AG20443 (cell line): ENCODE measurements at places on chromosomes 16 and 17.
A peak's percentile ranks its signal among the peaks of the same experiment; 100 is the strongest.

- no peak for DNase-seq
Measured at GRCh38 chr16:50419116-50419515, 50.3 kb upstream of the BRD7 start.

DNA sequence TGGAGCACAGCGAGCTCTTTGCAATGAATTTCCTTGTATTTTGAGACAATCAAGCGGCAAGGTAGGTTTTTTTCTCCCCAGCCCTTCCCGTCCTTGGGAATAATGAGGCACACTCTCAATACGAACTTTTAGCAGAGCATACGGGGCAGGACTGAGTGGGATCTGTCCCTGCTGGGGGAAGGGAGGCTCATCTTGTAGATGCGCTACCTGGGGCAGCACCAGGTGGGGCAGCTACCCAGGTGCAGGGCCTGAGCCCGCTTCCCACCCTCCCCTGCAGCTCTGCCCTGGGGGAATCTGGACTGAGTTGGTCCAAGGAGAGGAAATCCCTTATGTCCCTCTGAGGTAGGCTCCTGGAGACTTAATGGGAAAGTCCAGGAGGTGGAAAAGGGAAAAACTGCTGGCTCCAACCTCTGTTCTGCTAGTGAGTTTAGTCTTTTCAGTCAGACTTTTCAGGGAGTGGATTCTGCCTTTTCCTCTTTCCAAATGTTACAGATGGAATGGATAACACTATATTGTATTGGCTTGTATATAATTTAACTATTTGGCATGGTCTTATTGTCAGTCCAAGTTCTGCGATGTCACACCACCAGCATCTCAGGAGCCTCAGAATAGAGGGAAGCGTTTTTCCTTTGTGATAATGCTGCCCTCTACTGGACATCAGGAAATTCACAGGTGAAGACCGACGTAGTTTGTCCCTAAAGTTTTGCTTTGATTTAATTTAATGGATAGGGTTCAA lies 9.6 kb upstream of the CES1 start:
- DNase-seq, result peak; percentile 71

- peak; percentile 45 for DNase-seq
Measured at GRCh38 chr17:49469831-49470810, 25.0 kb upstream of the NGFR start.

- no peak for DNase-seq
Measured at GRCh38 chr16:3188675-3188924, 596 bp downstream of the OR1F1 start.

DNA sequence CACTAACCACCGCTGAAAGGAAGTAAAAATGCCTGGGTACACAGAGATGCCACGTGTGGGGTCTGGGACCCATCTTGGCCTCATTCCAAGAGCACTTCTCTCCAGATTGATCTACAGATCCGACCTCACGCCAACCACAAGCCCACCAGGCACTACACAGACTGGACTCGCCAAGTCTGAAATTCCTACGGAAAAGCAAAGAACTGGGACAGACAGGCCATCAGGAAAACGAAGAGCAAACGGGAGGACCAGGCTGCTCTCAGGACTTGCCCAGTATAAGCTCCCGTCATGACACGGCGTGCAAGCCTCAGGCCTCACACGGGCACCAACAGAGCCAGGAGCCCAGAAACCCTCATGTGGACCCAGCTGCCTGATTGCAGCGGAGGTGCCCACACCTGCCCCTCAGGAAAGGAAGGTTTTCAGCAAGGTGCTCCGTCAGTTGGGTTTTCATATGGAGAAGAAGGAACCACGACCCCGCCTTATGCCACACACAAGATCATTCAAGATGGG lies 20.1 kb upstream of the C16orf95 start:
- DNase-seq, result no peak

DNA sequence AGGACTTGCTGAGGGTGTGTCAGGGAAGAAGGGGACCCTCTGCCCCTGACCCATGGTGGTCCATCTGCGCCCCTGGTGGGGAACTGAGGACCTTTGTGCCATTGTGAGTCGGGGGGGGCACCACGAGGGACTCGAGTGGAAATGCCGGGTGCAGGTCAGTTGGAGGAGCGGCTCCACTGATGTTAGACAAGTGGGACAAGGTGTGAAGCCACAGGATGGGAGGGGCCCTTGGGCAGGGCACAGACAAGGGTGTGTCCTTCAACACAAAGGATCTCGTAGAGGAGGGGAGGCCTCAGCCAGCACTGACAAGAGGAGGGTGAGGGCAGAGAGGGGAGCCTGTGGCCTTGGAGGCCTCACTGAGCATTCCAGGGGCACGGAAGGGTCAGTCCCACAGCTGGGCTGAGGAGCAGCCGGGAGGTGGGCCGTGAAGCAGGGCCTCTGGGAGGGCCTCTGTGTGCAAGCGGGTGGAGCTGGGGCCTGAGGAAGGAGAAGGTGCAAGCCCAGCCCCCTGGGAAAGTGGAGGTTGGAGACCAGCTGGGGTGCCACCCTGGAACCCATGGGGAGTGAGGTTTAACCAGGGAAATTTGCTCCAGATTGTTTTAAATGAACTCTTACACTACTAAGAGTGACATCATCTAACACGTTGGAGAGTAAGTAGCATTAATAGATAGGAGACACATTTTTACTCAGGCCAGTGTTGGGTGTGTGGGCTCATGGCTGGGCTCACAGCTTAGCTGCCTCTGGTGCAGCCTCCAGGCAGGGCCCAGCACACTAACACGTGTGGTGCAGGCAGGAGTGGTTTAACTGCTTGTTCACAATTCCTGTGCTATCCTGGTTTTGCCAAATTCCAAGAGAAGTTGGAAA lies 27.9 kb downstream of the NARF start:
- no peak for DNase-seq

- DNase-seq, result no peak
Measured at GRCh38 chr17:17309356-17309755, 6.2 kb downstream of the NT5M start.

DNA sequence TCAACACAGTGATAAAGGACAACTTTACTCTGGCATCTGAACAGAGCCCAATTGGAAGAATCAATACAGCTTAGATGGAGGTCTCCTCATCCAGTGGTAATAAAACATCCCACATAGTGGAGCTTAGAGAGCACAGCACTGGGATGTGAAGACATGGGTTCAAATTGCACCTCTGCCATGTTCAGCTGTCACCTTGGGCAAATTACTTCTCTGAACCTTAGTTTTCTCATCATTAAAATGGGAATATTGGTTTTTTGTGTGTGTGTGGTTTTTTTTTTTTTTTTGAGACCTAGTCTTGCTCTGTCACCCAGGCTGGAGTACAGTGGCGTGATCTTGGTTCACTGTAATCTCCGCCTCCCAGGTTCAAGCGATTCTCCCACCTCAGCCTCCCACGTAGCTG lies 13.6 kb upstream of the KRT10 start:
- DNase-seq, result no peak

DNA sequence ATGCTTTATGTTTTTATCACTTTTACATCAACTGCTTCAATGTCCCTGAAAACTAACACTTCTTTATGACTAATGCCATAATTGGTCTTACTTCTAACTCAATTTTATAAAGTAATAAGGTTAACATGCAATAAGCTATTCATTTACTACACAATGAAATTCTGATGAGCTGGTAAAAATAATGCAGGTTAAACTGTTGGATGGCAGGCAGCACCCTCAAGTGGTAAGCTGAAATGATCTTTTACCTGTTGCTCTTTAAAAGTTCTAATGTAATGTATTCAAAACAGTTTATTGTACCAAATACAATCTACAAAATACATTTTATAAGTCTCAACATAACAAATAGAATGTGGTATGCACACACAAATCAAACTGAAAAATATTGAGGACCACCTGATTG lies 1280.3 kb downstream of the CDH8 start:
- no peak for DNase-seq

- peak; percentile 5 for DNase-seq
Measured at GRCh38 chr17:29177541-29177870, 2.7 kb downstream of the MYO18A start.

GRCh38 chr16:53297477-53297876 lies 136.8 kb upstream of the RBL2 start:
- DNase-seq, result no peak

DNA sequence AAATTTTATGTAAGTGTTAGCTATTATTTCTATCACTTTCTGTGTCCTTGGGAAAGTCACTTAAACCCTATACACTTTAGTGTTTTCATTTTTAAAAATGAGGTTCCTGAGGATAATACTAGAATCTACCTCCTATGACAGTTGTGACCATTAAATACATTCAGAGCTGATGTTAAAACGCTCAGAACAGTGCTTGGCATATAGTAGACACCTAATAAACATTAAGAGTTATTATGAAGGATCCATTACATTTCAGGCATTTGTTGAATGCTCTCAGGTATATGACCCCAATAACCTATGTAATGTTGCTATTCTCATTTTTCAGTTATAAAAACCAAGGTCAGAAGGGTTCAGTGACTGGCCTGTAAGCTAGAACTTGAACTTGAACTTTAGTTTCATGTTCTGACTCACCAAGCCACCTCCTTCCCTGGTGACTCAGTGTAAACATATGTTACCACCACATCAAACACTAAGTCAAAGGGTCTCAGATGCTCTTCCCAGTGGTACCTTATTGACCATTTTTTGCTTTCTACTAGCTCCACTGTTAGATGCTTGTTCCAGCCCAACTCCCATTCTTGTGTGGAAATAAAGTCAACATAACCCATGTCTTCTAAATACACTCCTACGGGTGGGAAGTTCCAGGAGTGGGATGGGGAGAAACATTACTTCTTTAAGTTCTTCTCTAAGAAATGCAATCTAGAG lies 47.6 kb downstream of the HSD17B2 start:
- no peak for DNase-seq

GRCh38 chr17:43992641-43993040 lies 11.8 kb upstream of the NAGS start:
- DNase-seq, result no peak

GRCh38 chr17:38463451-38463858 lies 35.2 kb downstream of the ARHGAP23 start:
- DNase-seq, result no peak

- DNase-seq, result peak; percentile 52
Measured at GRCh38 chr17:82458885-82459424, 414 bp downstream of the NARF start.

- DNase-seq, result peak; percentile 33
Measured at GRCh38 chr17:28008513-28008912, 34.0 kb upstream of the NLK start.

DNA sequence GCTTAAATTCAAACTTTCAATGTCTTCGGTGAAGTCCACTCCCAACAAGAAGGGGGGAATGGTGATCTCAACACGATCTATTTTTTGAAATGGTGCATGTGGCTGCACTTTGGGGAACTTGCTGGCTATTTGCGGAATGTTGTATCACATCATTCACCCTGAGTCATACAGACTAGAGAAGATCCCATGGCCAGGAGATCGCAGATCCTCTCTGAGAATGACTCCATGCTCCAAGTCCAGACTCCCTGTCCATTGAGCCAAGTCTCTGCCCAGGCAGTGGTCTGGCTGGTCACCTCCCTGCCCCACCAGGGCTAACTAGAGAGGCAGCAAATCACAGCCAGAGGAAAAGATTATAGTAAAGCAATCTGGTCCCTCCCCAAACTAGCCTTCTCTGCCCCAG lies 120.6 kb downstream of the XYLT1 start:
- peak; percentile 88 for DNase-seq

DNA sequence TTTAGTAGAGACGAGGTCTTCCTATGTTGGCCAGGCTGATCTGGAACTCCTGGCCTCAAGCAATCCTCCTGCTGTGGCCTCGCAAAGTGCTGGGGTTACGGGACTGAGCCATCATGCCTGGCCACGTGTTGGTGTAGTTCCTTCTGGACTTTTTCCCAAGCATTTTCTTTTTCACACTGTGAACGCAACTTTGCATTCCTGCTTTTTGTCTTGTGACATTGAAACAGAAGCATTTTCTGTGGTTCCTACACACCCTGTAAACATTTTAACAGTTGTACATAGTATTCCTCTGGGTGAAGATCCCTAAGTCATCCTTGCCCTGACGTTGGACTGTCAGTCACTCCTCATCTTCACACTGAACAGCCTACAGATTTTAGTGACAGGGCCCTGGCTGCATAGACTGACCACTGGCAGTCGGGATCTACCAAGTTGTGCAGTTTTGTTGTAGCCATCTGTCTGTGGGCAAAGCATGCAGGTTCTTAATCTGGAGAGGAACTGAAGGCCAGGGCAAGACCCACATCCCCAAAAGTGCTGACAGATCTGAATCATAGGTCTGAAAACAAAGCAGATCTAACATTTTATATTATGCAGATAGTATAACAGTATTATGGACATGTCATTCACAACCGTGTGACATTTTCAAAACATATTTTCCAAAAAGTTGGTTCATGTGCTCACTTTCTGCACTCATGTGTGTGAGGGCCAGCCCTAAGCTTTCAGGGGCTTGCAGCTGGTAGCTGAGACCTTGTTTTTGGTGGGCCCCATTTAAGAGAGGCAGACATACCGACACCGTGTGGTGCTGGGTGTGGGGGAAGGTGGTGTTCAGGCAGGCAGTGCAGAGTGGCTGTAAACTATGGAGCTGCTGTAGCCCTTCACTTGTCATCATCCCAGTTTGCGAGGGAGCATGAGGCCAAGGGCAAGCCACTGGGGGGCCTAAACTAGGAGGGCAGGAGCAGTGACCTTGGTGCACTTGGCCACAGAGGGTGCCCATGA lies 59.9 kb downstream of the EPN2 start:
- DNase-seq, result no peak

- no peak for DNase-seq
Measured at GRCh38 chr17:73446617-73447016, 134.8 kb upstream of the CDC42EP4 start.

DNA sequence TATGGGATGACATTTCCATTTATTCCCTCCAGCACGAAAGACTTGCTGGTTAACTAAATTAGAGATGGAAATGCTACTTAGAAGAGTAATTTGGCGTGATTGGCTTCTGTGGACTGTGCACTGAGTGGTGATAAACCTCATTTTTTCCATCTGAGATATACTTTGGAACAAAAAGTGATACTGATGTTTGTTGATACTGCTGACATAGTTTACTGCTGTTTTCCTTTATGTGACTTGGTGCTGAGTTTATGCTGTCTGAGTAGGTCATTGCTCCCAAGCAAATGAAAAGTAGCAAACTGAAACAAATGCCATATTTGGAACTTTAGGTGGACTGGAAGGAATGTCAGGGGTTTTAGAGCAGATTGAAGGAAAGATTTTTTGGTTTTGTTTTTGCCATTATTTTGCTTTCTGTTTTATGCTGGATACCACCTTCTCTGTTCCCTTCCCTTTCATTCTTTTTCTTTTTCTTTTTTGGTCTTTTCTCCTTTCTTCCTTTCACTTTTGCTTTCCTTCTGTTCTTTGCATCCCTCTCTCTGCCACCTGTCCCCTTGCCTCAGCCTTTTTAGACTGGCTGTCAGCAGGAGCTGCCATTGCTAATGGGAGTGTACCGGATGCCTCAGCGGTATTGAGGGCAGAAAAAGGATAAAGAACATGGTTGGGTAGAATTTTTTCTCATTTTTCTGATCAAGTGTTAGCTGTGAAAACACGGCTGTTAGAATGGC lies 41.8 kb downstream of the NUP93 start:
- no peak for DNase-seq

- no peak for DNase-seq
Measured at GRCh38 chr16:65510241-65510640, 388.4 kb upstream of the CDH11 start.

DNA sequence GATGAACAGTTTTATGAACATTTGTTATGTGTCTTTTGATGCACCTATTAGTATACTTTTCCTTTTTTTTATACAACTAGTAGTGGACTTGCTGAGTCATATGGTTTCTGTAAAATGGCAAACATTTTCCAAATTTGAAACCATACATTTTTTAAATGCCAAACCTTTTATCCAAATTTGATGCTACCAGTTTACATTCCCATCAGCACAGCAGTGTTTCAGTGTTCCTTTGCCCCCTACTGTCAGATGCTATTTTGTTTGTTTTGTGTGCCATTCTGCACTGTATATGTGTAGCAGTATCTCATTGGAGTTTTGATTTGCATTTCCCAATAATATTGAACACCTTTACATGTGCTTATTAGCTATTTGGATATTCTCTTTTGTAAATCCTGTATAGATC lies 219.4 kb downstream of the TANC2 start:
- DNase-seq, result no peak
